Jurkat, Clone E6-1 (cell line): ENCODE measurements at places on chromosomes 4 and X.

GRCh38 chr4:62170235-62170634, 970.1 kb downstream of the ADGRL3 start:
- DNase-seq: no peak

- DNase-seq: no peak
Measured at GRCh38 chrX:67784712-67785111, 240.9 kb downstream of the AR start.

DNA sequence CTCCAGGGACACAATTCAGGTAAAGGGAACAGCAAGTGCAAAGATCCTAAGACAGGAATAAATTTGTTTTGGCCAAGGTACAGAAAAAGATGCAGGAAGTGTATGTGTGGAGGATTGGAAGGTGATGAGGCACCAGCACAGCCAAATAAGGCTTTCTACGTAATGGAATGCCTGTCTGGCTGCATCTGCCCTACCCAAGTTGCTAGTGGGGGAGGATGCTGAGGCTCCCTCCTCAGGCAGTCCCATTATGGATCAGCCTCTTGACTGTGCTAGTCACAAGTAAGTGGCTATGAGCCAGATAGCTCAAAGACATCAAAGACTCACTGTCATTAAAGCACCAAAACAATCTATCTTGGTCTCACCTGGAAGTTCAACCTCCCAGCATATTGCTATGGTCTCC, 300.9 kb upstream of the FAT4 start:
- DNase-seq: no peak

DNA sequence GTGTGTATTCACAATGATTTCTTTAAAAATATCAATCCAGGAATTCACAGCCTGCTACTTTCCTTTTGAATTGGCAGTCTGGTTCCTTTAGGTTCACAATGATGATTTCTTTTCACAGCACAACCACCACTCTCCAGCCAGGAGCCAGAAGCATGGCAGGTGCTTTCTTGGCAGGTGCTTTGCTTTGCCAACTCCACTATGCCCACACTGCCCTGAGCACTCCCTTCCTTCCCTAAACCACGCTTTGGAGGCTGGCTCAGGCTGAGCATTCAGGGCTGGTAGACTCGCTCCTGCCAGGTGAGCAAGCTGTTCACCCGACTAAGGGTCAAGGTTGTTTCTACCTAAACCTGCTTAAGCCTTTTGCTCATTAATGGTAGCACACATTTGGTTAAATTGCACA, 184.5 kb downstream of the SH3KBP1 start:
- no peak for DNase-seq
